Activated T-helper 9 cell treated with anti-CD3 and anti-CD28 coated beads, Interleukin-2, amount 50 U/mL, for 16 hours (primary cell): ENCODE measurements at places on chromosomes 6 and 20.

GRCh38 chr6:46367354-46368168, 123.7 kb downstream of the RCAN2 start:
- DNase-seq, result no peak

DNA sequence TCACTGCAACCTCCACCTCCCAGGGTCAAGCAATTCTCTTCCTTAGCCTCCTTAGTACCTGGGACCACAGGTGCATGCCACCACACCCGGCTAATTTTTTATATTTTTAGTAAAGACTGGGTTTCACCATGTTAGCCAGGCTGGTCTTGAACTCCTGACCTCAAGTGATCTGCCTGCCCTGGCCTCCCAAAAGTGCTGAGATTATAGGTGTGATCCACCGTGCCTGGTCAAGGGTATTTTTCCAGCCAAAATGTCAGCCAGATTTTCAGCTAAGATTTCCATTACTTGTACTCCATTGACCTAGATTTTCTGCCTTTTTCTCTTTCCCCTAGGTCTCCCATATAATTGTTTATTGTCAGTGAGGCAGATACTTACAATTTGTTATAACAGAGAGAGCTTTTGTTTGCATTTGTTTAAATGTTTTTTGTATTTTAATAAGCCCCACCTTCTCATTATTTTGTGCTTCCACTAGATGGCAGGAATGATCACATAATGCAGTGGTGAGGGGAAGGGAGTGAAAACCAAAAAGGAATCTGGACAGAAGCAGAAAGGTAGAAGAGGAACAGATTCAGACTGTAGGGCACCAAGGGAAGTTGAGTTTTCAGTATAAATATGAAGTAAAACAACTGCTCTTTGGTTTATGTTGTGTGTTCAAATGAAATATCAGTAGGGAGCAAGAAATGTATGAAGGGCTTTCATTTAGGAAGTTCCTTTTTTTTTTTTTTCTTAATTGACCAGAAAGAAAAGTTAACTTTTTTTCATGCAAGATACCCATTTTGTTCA, 29.7 kb downstream of the RPF2 start:
- no peak for DNase-seq

DNA sequence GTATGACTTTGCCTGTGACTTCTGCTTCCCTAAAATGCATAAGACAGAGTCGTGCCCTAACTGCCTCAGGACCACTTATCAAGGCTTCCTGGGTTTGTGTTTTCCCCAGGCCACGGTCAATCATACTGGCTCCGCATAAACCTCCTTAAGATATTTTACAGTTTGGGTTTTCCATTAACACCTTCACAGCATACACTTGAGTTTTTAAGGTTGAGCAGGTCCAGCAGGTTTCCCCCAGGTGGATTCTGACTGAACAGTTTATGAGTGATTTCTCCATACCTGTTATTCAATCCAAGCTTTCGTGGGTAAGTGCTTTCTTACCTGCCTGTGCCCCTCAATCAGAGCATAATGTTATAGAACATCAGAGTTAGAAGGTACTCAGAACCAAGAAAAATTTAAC, 39.3 kb downstream of the NINL start:
- DNase-seq, result no peak

GRCh38 chr20:46307139-46307998, 929 bp downstream of the CDH22 start:
- DNase-seq, result peak; percentile 63

DNA sequence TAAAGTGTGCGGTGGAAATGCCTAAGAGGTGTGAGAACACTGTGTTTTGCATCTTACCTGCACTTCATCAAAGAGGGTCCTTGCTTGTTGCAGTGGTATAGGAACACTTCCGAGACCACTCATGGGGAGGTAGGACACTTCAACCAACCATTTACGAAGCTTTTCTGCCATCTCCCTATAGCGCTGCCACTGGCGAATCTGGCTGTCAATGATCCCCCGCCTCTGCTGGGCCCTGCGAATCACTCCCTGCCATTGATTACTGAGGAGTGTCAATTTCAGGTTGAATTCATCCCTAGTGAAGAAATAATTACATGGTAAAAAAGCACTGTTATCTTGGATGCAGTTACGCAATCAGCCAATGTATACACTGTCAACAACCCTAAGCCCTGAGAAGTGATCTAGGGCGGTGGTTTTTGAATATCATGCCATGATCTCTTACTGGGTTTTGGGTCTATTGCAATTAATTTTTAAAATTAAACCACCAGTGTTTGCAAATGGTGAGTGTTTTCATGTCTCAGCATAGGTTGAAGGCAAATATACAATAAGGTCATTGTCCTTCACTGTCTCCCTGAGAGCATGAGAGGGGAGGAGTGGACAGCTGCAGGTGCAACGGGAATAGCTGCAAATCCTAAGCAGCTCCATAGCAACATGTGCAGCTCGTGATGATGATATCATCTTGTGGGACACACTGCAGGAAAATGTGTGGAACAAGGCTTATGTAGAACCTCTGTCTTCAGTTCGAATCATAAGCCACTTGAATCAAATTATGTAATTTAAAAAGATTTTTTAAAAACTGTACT, 400.6 kb downstream of the ESR1 start:
- no peak for DNase-seq

DNA sequence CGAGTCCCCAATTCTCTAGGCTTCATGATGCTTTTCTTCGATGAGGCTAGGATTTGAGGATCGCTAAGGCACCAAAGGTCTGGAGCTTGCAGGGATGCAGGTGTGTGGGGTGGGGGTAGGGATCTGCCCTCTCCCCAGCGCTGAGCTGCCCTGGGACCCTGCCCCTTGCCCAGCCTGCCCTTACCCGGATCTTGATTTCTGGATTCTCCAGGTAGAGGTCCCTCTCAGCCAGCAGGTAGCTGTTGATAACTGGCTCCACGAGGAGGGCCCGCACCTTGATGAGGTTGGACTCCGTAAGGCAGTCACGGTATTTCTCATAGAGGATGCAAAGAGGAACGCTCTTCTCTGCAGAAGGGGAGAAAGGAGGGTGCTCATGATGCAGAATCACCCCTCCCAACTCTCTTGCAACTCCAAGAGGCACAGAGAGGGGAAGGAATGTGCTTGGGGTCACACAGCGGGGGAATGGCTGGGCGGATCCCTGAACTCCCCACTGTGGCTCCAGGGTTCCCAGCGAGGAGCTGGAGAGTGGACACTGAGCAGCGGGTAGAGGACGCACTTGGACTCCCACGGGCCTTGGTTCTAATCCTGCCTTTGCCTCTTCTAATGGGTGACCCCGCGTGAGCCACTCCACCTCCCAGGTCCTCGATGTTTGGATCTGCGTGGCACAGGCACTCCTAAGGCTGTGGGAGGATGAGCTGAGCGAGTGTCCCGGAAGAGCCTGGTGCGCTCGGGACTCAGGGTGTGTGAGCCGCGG, 32.7 kb downstream of the TGM2 start:
- DNase-seq, result no peak

DNA sequence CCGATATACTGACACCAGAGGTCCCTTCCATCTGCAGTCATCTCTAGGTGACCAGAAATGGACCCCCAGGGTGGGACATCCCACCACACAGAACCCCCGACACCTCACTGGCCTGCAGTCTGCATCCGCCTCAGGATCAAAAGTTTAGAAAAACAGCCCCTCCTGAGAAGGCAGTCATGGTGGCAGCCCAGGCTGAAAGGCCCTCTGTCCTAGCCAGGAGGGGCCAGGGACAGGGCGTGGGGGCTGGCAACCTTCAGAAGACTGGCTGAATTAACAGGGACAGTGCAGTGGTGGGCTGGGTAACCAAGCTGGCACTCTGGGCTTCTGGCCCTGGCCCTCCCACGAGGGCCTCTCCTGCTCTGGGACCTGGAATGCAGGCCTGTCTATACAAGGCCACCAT, 34.3 kb upstream of the MDFI start:
- DNase-seq, result no peak
